ENCODE measurements at places on chromosomes 3 and 15.

DNA sequence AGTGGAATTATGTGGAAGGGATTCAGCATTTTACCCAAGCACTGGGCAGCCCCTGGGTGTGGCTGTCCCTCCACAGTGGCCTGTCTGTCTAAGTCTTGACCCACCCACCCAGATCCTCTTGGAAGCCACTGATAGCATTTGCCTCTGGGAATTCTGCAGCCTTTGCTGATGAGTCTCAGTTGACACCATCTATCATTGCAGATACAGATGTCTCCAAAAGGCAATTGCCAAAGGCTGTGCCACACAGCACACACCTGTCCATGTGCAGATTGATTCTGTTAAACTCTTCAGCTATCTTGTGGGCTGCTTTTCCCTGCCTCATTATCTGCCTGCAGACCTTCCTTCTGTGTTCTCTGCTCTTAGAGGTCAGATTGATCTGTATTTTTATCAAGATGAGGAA lies 18.1 kb downstream of the CX3CR1 start:
- peak; percentile 33 for DNase-seq

GRCh38 chr3:98972155-98972554 lies 70.7 kb upstream of the DCBLD2 start:
- no peak for DNase-seq

DNA sequence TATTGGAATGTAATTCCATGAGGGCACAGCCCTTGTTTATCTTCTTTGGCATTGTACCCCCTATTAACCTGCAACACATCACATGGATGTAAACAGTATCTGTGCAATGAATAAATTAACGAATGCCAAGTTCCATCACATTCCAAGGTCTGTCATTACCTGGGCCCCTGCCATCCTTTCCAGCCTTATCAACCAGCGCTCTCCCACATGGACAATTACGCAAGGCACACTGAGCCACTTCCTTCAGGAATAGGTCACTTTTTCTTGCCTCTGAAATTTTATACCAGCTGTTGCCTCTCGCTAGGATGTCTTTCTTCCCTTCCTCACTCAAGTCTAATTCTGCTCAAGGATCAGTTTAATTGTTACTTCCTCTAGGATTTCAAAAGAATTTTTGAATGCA lies 1051.8 kb upstream of the CFAP20DC start:
- no peak for DNase-seq

GRCh38 chr3:187361835-187362234 lies 6.3 kb upstream of the RTP4 start:
- DNase-seq: no peak

DNA sequence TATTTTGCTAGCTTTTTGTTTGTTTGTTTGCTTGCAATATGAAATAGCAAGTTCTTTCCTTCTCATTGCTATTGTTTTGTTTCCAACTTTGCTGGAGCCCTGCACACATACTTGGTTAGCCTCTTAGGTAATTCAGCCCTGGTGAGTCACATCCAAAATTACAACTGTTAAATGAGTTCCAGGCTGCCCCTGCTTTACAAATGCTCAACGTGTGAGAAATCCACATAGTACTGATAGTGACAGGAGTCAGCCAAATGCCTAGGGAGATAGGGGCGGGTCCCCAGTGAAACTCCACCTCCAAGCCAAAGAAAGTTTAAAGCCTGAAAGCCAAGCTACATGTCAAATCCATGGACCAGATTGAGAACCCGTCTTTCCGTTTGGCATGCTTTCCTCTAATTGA lies 81.3 kb upstream of the RNF7 start:
- DNase-seq: peak; percentile 39

GRCh38 chr15:34809186-34809585 lies 13.8 kb upstream of the ACTC1 start:
- DNase-seq: no peak

GRCh38 chr3:97970956-97971620 lies 1.1 kb downstream of the RIOX2 start:
- DNase-seq: no peak

DNA sequence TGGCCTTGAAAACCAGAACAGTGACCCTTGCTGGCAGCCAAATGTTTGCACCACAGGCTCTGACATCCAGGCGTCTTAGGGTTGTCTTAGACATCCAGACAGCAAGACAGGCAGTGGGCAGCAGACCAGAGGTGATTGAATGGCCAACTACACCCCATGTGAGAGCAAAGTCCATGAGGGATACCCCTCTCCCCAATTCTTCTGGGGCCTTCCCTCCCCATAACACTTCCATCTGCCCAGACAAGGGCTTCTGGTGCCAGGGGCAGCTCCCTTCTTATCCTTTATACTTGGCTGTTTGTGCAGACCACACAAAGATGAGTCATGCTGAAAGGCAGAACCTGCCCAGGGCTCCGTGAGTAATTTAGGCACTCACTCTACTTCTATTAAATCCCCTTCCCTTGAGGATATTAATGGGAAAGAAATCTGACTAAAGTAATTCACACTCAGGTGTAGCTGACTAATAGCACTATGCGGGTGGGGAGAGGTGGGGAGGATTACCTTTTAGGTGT lies 257.9 kb downstream of the UACA start:
- peak; percentile 74 for DNase-seq

DNA sequence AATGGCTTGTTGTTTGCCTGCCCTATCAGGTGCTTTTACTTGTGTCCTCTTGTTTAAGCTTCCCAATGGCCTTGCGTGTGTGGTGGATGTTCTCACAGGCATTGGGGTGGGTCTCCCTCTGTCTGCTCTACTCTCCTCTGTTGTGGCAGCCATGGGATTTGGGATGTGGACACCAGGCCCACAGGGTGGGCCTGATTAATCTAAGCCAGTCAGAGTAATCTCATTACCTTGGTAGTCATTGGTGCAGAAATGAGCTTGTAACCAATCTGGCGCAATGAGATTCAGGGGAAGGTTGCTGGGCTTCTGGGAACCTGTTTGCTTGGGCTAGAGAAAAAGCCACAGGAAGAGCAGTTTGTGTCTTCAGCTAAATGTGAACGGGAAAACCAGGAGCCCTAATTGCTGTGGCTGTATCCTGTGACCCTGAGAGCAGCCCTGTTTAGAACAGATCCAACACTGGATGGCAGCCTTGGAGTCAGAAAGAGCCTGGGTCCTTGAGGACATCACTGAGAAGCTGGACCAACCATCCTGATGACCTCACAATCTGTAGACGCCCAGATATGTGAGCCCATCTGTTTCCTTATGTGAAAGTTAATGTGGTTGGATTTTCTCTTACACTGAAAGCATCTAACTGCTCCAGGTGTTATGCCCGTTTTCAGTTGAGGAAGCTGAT lies 157.3 kb upstream of the UBE2E1 start:
- no peak for DNase-seq

DNA sequence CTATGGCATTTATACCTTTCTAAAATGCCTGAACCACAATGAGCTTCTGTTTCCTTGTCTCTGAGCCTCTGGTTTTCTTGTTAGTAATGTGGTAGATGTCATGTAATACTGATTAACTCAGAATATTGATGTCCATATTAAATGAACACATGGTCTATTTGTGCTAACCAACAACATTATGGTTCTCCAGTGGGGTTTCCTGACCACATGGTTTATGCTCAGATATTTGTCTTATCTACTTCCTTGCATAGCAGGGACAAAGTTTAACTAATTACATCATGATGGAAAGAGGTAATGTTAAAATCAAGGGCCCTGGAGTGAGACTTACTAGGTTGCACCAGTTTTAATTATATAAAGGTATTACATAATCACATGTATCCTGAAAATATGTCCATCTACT lies 62.6 kb upstream of the SCN10A start:
- DNase-seq: peak; percentile 2

DNA sequence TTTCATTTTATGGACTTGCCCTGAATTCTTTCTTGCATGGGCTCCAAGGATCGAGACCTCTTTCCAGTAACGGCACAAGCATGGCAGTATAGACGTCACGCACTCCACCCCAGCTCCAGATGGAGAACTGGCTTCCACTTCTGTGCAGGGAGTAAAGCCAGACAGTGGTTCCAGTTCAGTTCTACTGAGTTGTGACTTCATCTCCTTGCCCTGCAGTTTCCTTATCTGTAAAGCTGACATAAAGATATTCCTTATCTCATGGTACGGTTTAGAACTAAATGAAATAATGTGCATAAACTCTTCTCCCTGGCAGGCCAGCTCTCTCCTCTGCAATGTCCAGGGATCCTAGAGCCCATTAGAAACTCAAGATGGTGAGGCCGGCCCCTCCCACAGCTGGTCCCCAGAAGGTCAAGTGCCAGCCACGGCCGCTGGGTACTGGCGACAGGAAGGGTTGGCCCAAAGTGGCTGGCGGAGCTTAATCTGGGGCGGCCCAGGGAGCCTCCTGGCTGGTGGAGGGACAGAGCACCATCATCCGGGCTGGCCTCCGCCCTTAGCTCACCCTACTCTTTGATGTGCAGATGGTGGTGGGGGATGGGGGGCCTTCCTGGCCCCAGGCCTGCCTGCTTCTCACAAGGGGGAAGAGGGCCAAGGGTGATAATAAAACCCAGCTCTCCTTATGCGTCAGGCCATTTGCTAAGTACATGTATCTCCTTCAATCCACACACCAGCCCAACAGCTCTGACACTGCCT lies 7.2 kb downstream of the MESP2 start:
- peak; percentile 80 for DNase-seq

- no peak for DNase-seq
Measured at GRCh38 chr15:67832897-67833709, 6.7 kb downstream of the RNU6-1 start.

DNA sequence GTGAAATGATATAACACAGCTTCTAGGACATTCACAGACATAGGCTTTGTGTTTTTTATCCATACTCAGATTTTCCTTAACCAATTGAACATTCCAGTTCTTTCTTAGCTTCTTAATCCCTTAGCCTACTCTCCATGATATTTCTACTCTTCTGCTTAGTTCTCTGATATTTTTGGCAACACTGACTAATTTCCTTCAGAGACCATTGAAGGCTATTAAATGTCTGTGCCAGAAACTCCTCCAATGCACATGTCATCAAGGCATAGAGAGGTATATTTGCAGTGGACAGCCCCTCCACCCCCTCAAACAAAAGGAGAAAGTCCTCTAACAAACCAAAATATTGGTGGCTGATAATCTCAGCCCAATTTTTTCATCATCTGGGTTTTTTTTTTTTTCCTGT lies 105.9 kb upstream of the TSC22D2 start:
- no peak for DNase-seq

GRCh38 chr15:67150023-67150860 lies 84.8 kb downstream of the SMAD3 start:
- peak; percentile 57 for DNase-seq

- DNase-seq: no peak
Measured at GRCh38 chr3:39156421-39156820, 3.0 kb upstream of the CSRNP1 start.

- no peak for DNase-seq
Measured at GRCh38 chr15:73936181-73936580, 9.9 kb downstream of the LOXL1 start.

- no peak for DNase-seq
Measured at GRCh38 chr15:99057020-99057419, 47.9 kb upstream of the SYNM start.

GRCh38 chr3:362681-363338 lies 166.2 kb downstream of the CHL1 start:
- DNase-seq: no peak

- no peak for DNase-seq
Measured at GRCh38 chr15:73330206-73331051, 38.3 kb downstream of the HCN4 start.

GRCh38 chr3:45946875-45947274 lies 3.6 kb downstream of the CXCR6 start:
- DNase-seq: peak; percentile 77
